ENCODE measurements at places on chromosomes 2 and 18.

DNA sequence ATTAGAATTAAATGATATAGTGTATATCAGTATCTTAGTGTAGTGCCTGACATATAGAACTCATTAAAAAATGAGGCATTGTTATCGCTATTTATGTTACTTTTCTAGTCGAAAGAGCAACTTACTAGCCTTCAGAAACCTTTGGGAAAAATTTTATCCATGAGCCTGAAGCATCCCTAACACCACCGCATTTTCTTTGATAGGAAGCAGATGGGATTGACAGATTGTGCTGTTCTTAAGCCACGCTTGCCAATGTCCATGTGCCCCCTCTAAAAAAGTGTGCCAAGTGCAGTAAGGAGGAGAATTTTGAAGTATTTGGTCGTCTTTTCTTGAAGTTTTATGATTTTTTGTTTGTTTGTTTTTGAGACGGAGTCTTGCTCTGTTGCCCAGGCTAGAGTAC is 29.1 kb downstream of the PPM1B start:
- DNase-seq, result no peak

- DNase-seq, result no peak
Observed at GRCh38 chr2:70986499-70987189, 8.0 kb downstream of the TEX261 start.

- no peak for DNase-seq
Observed at GRCh38 chr2:159088906-159089305, 120.5 kb downstream of the TANC1 start.

GRCh38 chr18:867257-867656 is 37.4 kb upstream of the ADCYAP1 start:
- no peak for DNase-seq

DNA sequence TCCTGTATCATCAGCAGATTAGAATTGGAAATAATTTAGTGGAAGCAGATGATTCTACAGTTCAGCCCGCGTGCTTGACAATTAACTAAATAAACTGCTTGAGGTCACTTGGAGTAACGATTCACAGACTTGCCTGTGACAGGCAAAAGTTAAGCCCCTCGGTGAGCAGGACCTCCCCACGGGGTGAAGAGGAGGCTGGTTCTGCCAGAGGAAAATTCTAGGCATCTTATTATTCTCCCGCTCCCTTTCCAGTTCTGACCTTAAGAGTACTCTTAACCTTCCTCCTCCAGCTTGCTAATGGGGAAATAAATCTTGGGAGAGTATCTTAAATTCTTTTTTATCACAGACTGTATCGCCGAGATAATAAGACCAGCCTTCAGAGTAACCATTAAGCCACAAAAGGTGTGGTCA is 169.7 kb upstream of the SMAD2 start:
- no peak for DNase-seq

- DNase-seq, result no peak
Observed at GRCh38 chr2:98759338-98759737, 28.4 kb upstream of the MGAT4A start.

- no peak for DNase-seq
Observed at GRCh38 chr2:64036034-64036705, 16.9 kb upstream of the VPS54 start.

- no peak for DNase-seq
Observed at GRCh38 chr2:70045932-70046331, 41.3 kb upstream of the PCBP1 start.

- DNase-seq, result no peak
Observed at GRCh38 chr18:75714766-75715165, 287.3 kb upstream of the SMIM21 start.

GRCh38 chr18:53909668-53910067 is 314.8 kb downstream of the MBD2 start:
- DNase-seq, result no peak

DNA sequence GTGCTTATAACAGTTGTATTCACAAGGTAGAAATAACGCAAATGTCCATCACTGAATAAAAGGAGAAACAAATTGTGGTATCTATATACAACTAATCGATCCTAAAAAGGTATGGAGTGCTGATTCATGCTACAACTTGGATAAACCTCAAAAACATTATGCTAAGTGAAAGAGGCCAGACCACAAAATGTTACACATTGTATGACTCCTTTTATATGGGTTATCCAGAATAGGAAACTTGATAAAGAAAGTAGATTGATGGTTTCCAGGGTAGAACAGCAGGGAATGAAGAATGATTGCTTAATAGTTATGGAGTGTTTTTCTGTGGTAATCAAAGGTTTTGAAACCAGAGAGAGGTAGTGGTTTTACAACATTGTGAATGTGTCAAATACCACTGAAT is 432.2 kb upstream of the TRIB2 start:
- no peak for DNase-seq

- DNase-seq, result no peak
Observed at GRCh38 chr18:48375150-48375800, 33.9 kb downstream of the ZBTB7C start.

DNA sequence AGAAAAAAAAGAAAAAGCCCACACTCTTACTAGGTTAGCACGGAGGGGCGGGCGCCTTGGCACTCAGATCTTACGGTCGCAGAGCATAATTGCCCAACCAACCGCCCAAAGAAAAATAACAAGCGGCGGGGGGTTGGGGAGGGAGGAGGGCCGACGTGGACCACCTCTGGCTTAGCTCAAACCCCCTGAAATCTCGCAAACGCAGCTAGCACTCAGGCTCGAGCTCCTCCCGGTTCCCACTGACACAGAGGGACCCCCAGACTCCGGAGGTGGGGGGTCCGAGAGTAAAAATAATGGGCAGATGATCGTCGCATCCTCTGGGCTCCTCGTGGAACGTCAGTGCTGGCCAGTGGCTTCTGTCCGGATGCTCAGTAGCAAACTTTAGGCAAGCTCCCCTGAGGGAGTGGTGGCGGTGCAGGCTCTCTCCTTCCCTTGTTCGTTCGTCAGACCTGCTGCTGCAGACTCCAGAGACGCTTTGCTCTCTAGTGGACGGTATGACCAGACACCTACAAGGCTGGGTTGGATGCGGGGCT is 12.0 kb downstream of the CATIP start:
- no peak for DNase-seq

DNA sequence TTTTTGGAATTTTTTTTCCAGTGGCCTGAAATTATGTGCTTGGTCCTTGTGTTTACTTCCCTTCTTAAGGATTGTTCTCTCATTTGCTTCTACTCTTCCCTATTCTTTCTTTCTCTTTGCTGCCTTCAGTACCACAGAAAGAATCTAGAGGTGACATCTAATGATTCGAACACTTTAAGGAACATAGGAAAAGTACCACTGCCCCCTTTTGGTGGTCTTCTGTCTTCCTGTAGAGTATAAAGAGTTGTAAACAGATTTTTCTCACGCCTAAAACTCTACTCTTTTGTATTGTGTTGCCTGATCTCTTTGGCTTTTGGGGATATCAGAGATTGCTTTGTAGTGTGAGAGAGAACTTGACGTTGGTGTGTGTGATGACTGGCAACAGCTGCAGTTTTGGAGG is 7.0 kb upstream of the SCTR start:
- no peak for DNase-seq

DNA sequence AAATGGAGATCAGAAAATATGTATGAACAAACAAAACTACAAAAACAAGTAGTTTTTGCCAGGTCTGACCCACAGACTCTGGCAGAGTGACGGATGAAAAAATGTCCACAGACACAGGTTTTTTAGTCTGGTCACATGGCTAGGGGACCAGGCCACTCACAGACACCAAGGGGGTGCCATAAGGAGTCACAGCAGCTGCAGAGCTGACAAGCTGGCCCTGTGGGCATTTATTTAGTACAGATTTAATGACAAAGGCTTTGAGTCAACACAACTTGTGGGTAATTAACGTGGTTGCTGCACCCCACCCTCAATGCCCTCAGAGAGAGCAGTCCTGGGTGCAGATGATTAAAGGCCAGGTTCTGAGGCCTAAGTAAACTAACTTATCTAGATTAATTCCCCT is 76.0 kb downstream of the SH3YL1 start:
- no peak for DNase-seq

DNA sequence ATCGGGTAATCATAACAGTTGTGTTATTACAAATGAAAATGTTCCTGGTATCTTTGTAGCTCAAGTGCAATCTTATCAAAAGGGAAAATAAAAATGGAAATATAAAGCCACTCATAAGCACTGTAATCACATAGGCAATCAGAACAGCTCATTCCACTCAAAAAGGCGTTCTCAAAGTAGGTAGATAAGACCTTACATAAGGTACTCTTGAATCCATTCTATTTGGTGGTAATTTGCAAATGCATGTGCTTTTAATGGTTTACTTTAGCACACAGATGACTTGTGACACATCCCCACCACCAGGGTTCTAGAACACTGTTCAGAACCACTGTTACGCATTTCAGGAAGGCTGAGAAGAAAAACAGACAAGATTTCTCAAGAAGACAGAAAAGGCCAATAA is 86.7 kb upstream of the NARS1 start:
- no peak for DNase-seq

DNA sequence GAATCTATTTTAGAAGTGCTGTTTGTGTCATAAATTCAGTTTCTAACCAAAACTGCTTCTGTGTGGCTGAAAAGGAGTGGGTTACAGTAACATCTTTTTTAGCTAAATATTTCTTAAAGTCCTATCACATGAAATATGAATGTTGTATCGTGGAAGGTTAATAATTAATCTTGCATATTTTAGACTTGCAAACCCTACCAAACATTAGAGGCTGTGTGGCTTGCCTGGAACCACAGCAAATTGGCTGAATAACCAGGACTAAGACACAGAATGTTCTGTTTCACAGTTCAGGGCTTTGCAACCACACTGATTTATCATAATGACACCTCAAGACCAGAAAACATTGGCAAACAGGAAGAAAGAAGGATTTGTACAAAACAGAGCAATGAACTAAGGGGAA is 208.9 kb upstream of the CNTNAP5 start:
- no peak for DNase-seq
